ENCODE measurements at places on chromosomes 4 and X. TPM values are rescaled to one million over a fixed set of nuclear protein-coding genes. Genes with fewer than 3 reads are reported as not detected.

The NWD2 gene
- not detected for total RNA-seq

The FGD1 gene
- 0.06 TPM for total RNA-seq

The HTR2C gene
- not detected for total RNA-seq

The KCNE5 gene
- not detected for total RNA-seq

- DNase-seq: no peak
- no peak overlapping the region for H3K4me3 ChIP-seq
- H3K36me3 ChIP-seq: no peaks in the 10 kb centered on the region
- H3K27me3 ChIP-seq: no peaks in the 10 kb centered on the region
- H3K27ac ChIP-seq: no peak overlapping the region
Measured at GRCh38 chrX:26649534-26649933, 433.6 kb downstream of the MAGEB5 start.

The CXorf51A gene
- not detected for total RNA-seq

- H3K4me3 ChIP-seq: no peak overlapping the region
- H3K4me1 ChIP-seq: no peaks in the 10 kb centered on the region
- no peak for DNase-seq
- peaks cover 42% of the 10 kb centered on the region for H3K36me3 ChIP-seq
- no peaks in the 10 kb centered on the region for H3K27me3 ChIP-seq
Measured at GRCh38 chr4:39004758-39005157, 27.5 kb downstream of the TMEM156 start.

GRCh38 chr4:137754652-137755471 is 222.6 kb upstream of the PCDH18 start:
- no peak for DNase-seq
- no peak overlapping the region for H3K27ac ChIP-seq
- no peak overlapping the region for H3K4me3 ChIP-seq
- no peaks in the 10 kb centered on the region for H3K36me3 ChIP-seq

- DNase-seq: no peak
- H3K27ac ChIP-seq: no peak overlapping the region
- H3K4me1 ChIP-seq: no peaks in the 10 kb centered on the region
- peaks cover 18% of the 10 kb centered on the region for H3K27me3 ChIP-seq
- H3K36me3 ChIP-seq: no peaks in the 10 kb centered on the region
- no peak overlapping the region for H3K4me3 ChIP-seq
Measured at GRCh38 chrX:151151665-151152267, 24.6 kb upstream of the GPR50 start.

DNA sequence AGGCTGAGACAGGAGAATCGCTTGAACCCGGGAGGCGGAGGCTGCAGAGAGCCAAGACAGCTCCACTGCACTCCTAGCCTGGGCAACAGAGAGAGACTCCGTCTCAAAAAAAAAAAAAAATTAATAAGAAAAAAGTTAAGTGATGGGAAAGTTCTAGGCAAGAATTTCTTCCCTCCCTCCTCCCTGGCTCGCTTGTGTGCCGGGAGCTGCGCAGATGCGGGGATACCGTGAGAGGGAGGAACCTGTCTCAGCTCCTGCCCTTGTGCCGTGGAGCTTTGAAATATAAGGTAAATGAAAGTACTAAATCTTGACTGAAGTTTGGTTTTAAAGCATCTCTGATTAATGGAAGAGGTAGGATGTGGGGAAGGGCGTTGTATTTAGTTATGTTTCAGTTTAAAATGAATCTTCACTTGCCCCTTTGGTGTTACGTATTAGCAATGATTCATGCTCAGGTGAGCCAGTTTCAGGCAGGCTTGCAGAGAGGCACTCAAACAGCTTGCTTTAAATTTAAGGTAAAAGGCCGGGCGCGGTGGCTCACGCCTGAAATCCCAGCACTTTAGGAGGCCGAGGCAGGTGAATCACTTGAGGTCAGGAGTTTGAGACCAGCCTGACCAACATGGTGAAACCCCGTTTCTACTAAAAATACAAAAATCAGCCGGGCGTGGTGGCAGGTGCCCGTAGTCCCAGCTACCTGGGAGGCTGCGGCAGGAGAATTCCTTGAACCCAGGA is 1.4 kb upstream of the UFSP2 start:
- no peak overlapping the region for H3K27ac ChIP-seq
- peaks cover 2% of the 10 kb centered on the region for H3K36me3 ChIP-seq
- H3K4me3 ChIP-seq: no peak overlapping the region
- H3K27me3 ChIP-seq: peaks cover 7% of the 10 kb centered on the region
- H3K4me1 ChIP-seq: peaks cover 18% of the 10 kb centered on the region

GRCh38 chr4:163967263-163967662 is 472.8 kb downstream of the TMA16 start:
- no peaks in the 10 kb centered on the region for H3K4me1 ChIP-seq
- no peak overlapping the region for H3K4me3 ChIP-seq
- no peak for DNase-seq
- no peak overlapping the region for H3K27ac ChIP-seq

Measured in activated naive CD8-positive, alpha-beta T cell treated with anti-CD3 and anti-CD28 coated beads, Interleukin-2, amount 10 ng/mL, durations not matched to agents 7 days and 5 days (primary cell).